ENCODE measurements at places on chromosomes 1 and 21.

- no peak for DNase-seq
Observed at GRCh38 chr1:58738876-58739275, 39.0 kb upstream of the MYSM1 start.

DNA sequence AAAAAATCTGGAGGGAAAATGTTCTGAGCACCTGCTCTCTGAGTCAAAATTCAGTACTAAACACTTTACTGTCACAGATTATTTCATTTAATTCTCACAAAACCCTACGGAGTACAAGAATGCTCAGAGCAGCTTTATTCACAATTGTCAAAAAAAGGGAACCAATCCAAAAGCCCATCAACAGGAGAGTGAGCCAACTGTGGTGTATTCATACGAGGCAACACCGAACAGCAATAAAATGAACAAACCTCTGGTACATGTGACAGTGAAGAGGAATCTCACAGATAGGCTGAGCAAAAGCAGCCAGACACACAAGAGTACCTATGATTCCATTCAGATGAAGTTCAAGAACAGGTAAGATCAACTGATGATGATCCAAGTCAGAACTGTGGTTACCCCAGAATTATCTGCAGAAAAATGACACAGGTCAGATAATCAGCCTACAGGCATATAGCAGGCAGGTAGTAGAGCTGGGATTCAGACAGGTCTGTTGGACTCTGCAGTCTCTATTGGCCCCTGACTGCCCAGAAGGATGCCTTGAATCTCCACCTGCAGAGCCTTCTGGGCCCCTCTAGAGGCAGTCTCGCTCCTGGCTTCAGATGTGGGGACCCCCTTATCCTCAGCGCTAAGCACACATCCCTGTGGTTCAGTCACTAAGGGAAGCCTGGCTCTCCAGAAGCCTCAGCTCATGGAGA is 19.2 kb downstream of the SLC9A1 start:
- no peak for DNase-seq

- DNase-seq = no peak
Observed at GRCh38 chr1:64320922-64321614, 117.6 kb downstream of the UBE2U start.

DNA sequence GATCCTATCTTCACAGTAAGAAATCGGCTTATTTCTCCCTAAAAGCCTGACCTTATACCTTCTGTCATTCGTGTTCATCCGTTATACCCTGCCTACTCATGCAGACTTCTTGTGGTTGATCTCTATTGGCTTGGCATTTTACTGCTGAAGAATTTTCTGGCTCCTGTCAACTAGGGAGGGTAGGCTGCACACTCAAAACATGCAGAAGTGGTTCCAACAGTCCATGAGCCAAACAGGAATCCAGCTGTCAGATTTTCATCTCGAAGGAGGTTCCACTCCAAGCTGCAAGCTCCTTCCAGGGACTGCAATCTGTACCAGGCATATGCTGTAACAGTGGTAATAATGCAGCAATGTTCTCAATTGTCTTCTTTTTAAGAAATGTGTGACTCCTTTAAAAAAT is 10.1 kb downstream of the DNAJC11 start:
- no peak for DNase-seq

GRCh38 chr1:119146466-119146865 is 6.0 kb upstream of the WARS2 start:
- DNase-seq = no peak

GRCh38 chr1:184854496-184855140 is 100.0 kb upstream of the EDEM3 start:
- no peak for DNase-seq

DNA sequence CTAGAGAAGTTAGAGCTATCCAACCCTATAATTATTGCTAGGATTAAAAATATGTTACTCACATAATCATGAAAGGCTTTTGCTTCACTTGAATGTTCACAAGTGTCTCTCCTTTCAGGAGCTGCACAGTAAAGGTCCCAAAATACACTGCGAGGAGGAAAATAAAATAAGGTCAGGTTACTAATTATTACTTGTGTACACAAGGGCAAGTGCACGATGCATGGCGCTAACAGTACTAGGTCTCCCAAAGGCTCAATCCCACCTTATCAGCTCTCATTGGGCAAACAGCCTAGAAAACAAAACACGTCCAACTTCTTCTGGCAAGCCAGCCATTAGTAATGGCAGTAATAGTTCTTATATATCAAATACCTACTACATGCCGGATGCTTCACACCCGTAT is 4.4 kb downstream of the SSBP3 start:
- DNase-seq = no peak

- no peak for DNase-seq
Observed at GRCh38 chr1:66413136-66413837, 120.7 kb upstream of the SGIP1 start.

DNA sequence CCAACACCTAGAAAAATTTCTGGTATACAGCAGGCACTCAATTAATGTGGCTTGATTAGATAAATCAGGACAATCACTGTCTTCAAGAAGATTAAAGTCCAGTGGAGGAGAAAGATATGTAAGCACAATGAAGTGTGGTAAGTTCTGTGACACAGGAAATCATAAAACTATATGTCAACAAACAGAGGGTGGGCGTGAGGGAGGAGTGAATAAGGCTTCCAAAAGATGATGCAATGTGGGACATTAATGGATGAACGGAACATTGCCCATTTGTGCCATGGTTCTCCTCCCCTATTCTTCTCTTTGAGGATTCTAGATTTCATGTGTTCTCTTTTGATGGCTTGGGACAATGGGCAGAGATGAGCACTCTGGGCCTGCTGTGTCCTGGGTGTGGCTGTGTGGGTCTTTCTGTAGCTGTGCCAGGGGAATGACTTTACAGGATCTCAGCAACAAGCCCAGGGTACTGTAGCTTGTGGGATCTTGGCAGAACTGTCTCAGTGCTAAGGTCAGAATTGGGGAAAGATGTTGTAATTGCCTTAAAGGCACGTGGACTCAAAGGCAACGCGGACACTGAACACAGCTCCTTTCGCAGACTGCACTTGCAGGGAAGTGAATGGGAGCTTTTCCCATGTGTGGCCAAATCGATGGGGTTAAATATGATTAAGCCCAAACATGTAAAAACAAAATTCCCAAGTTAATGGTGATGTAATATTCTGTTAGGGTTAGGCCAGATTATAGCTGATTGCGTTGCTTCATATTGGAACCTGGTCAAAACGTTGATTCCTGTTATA is 366.9 kb downstream of the TGFB2 start:
- DNase-seq = no peak

- DNase-seq = no peak
Observed at GRCh38 chr1:48876330-48876785, 99.7 kb upstream of the BEND5 start.

DNA sequence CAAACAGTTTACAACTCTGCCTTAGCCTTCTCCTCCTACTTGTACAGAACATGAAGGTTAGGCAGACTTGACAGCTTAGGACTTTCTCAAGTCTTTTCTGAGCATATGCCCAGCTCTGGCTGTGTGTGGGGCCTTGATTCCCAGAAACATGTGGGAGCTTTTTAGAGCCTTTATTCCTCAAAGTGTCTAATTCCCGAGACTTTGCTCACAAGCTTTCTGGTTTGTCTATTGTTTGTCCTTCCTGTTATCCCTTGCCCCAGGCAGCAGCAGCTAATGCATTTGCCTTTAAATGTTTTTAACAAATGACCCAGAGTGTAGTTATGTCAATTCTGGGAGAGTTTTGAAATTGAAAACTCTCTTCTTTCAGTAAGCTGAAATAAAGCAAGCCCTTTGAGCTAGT is 29.2 kb downstream of the ST7L start:
- DNase-seq = no peak

DNA sequence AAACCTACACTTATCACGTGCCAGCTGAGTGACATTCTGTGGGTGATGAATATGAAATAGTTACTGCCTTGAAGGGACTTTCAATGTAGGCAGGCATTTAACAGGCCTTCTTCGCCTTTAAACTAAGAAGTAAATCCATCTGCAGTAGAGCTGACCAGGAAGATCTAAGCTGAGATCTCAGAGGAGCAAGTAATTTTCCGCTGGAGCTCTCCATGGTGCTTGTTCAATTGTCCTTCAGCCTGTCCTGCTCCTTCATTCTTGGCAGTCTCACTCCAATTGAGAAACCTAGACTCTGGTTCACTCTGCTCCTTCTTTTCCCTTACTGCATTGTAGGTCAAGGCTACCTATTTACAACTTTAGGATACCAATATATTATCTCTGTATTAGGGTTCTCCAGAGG is 183.5 kb downstream of the HMCN1 start:
- no peak for DNase-seq

DNA sequence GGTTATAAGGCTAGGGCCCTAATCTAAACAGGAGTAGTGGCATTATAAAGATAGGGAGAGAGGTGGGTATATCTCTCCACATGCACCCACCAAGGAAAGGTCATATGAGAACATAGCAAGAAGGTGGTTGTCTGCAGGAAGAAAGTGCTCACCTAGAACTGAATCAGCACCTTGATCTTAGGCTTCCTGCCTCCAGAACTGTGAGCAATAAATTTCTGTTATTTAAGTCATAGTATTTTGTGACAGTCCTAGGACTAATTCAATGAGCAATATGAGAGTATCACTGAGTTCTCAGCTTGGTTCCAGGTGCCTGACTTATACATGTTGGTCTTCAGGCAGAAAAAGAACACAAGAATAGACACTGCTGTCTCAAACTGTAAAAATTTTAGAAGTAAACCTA is 51.8 kb downstream of the MRPL39 start:
- DNase-seq = no peak

GRCh38 chr1:101371259-101371658 is 134.4 kb downstream of the S1PR1 start:
- DNase-seq = no peak
